ENCODE measurements at places on chromosomes 1 and 21.
A peak's percentile ranks its signal among the peaks of the same experiment; 100 is the strongest.

DNA sequence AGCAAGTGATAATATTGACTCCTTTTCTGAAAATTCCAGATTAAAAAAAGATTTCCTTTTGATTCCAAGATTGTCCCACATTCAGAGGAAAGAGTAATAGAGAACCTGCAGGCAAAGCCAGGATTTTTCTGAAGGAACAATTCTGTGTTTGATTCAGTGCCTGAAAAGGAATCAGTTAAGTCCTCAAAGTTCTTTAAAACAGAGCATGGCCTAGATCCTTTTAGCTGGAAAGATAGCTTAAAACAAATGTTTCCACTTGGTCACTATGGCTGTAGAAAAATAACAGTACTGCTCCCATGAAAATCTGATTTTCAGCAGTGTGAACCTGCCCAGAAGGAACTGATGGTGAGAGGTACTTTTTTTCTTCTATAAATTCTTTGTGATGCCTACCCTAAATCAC, 41.8 kb downstream of the HS2ST1 start:
- no peak for DNase-seq

DNA sequence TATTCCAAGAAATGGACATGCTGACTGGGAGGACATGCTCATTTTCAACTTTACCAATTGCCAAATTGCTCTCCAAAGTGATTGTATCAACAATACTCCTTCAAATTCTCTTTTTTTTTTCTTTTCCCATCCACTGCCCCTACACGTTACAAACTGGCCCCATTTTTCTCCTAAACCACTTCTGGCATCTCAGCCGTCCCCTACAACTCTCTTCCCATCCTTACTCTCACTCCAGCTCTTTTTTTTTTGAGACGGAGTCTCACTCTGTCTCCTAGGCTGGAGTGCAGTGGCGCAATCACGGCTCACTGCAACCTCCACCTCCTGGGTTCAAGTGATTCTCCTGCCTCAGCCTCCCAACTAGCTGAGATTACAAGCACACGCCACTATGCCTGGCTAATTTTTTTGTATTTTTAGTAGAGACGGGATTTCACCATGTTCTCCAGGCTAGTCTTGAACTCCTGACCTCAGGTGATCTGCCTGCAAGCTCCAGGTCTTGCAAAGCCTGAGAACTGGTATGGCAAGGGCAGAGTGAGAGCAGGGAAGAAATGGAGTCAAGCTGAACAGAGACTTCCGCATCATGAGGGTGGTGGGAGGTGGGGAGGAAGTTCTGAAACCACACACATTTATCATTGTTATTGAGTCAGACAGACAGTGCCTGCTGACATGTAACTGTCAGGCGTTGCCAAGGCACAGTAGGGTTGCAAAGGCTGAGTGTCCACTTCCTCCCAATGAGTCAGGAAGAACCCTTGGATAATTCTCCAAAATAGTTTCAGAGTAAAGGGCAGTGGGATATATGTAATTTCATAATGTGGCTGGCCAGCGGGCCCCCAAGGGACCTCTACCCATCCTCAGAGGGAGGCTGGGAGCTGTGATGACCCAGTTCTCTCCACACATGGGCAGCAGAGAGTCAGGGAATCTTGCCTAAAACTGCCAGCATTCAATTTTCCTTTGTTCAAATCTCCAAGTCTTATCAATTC, 17.4 kb downstream of the CELA3A start:
- DNase-seq: peak; percentile 55

- no peak for DNase-seq
These were observed 124.1 kb downstream of the POU2F1 start for GRCh38 chr1:167344615-167345385.

- no peak for DNase-seq
These were observed 34.0 kb upstream of the HSD17B7 start for GRCh38 chr1:162756523-162756922.

DNA sequence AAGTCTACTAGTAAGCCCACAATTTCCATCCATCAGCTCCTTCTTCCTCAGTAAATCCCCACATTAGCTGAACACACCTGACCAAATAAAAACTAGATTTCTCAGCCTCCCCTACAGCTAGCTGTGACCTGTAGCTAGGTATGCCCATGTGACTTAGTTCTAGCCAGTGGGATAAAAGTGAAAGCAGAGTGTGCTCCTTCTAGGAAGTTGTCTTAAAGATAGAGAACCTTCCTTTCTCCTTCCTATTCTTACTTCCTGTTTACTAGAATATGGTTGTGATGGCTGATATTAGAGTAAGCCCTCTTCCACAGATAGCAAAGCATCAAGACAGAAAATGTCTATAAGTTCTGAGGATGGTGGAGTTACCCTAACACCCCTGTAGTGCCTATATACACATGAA, 67.0 kb downstream of the PIK3R3 start:
- no peak for DNase-seq

DNA sequence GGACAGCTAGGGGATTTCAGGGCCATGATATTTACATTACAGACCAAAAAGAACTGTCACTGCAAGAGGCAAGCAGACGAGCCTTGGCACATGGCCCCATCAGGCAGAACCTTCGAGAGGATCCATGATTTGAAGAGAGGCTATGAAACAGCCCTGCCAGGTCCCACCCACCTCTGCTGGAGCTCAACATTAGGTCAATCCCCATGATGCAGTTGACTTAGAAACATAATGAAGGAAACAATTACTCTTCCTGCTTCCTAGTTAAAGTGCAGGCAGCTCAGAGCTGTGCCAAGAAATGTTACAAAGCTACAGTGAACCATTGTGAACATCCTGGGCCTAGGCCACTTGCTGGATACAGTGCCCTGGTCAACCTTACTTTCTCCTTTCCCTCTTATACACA, 41.7 kb upstream of the PTCH2 start:
- DNase-seq: no peak

DNA sequence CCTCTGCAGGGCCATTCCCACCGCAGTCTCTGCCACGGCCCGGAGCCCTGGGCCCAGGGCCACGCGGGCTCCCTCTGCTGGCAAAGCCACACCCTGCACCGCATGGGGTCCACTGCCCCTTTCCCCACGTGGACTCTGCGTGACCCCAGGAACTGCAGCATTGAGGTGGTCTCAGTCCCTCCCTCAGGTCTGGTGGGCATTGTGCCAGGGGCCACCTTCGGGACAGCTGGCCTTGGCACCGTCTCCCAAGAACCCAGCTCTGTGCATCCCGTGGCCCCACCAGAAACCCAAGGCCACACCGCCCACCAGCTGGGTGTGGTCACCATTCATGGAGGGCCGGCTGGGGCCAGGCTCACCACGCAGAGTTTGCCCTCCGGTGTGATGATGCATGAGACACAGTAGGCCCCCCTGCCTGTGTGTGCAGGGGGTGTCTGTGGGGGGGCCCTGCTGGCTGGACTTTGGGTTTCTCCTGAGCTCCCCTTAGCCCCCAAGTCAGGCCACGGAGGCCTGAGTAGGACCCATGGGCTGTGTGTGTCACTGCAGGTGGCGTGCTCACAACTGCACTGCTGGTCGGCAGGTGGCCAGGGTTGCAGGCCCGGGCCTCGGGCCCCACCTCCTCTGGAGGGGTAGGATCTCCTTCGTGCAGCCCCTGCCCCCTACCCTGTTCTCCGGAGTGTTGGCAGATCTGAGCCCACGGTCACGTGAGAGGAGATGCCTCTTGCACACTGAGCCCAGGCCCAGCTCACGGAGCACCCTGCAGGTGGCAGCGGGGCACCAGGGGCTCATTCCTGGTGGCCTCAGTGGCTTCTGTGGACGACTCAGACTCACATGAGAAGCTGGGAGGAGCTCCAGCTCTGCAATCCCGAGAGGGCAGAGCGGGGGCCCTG, 5.8 kb downstream of the VWA1 start:
- DNase-seq: peak; percentile 72

DNA sequence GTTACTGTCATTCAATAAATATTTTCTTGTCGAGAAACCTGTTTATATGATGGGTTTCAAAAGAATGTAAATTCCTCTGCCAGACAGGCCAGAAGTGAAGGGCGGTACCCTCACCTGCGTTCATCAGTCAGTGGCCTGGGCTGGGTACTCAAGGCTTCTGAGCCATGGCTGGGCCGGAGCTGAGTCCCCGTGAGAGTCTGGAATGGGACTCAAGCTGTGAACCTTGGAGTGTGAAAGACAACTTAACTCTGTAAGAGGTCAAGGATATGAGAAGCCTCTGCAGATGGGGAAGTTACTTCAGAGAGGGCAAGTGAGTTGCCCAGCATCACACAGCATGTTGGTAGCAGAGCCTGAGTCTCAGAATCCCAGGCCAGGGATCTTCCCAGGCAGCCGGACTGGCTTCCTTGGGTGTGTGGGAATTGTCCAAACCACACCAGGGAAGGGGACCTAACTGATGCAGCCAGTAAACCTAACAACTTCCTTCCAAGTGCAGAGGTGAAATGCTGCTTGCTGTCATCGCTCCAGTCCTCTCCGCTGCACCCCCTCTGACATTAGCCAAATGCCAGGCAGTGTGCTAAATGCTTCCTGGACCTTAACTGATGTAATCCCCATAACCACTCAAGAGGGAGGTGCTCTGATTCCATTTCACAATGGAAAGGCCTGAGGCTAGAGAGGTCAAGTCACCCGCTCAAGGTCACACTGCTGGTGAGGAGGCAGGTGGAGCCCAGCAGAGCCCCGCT, 4.8 kb downstream of the DISP3 start:
- DNase-seq: no peak

DNA sequence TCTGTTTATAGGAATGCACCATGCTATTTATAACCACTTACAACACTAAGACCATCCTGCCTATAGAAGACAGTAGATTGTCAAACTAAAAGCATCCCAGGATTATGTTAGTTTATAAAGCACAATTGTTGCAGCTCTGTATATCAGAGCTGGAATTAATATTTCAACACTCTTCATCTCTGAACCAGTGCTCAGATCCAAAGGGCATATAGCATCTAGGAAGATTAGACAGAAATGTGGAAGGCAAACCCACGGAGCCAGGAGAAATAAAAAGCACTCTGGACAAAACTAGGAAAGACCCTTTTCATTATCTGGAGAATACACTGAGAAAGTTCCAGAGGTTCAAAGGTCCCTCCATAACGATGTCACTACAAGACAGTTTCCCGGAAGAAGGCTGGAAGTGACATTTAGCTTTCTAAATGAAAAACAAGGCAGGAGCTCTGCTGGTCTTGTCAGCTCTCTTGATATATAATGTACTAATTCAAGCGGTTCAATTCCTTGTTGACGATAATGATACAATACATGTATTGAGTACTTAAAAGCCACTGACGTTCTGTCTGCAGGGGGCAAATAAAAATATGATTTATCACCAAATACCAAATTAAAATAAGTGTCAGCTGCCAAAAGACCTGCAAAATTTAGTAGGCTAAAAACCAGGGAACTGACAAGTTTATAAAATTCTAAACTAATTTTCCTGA, 91.8 kb upstream of the BCL10 start:
- DNase-seq: no peak

DNA sequence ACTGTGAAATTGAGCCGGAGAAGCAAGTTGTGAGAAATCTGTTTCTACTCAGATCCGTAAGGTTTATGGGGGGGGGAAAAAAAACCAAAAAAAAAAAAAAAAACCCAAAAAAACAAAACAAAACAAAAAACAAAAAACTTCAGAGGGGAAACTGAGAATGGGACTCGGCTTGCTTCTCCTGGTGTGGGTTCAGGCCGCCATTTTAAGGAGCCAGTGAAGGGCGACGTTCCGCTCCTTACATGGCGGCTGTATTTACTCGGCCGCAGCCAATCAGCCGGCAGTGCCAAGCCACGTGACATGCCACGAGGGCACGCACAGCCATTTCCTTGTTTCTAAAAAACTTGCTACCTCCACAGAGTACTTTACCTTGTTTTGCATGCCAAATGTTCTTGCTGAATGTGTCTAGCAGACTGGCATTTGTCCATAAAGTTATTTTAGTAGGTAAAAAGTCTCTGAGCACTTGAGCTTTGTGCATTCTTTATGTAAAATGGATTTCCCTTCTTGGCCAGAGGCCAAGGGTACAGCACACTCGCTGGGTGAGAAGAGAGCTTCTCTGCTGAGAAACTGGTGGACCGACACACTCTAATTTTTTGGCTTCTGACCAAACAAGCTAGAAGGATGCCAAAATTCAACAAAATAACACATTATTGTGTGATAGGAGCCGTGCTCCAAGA, 101.8 kb downstream of the NFIA start:
- DNase-seq: no peak

- DNase-seq: no peak
These were observed 27.9 kb downstream of the TRIM67 start for GRCh38 chr1:231189683-231190270.

DNA sequence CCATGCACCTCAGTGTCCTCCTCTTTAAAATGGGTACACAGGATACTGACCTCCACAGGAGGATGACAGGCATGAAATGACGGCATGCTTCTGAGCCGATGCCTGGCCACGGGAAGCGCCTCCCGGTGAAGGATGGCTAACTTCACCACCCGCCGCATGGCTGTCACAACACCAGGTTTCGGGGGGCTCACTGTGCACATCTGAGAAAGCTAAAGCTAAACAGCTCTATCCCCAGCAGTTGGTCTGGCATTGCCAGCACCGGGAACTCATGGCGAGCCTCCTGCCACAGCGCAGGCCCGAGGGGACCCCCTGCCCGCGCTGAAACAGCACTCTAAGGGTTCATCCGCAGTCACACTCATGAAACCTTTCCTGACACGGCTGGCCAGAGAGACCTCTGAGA, 16.0 kb downstream of the NPHP4 start:
- no peak for DNase-seq

DNA sequence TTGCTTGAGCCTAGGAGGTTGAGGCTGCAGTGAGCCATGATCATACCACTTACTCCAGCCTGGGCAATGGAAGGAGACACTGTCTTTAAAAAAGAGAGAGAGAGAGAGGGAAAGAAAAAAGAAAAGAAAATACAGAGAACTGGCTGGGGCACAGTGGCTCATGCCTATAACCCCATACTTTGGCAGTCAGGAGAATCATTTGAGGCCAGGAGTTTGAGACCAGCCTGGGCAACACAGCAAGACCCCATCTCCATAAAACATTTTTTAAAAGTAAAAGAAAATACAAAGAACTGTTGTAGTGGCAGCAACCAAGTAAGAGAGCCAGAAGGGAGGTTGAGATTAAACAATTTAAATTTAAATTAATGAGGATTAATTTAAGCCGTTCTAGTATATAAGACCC, 39.8 kb downstream of the WDTC1 start:
- DNase-seq: no peak

DNA sequence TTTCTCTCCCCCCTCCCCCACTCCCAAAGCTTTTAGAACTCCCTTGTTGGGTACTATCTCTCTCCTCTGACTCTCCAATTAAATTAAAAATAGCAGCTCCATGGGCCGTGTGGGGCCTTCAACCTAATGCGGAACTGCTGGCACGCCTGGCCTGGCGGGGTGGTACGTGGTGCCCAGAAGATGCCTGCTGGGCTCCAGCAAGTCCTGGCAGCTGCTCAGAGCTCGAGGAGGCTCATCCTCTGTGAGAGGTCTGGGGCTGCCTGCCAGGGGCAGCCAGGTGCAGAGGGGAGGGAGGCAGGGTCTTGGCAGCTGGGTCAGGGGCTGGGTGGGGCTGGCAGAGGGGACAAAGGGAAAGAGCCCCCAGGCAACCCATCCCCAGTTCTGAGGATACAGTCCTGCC, 74.4 kb downstream of the ACTL8 start:
- no peak for DNase-seq

GRCh38 chr1:43781574-43781973, 74.2 kb downstream of the ST3GAL3 start:
- no peak for DNase-seq

GRCh38 chr21:33700491-33700890, 58.2 kb downstream of the ITSN1 start:
- DNase-seq: no peak

GRCh38 chr1:168520052-168520751, 23.6 kb downstream of the XCL2 start:
- DNase-seq: peak; percentile 33
